ENCODE measurements at places on chromosomes 5 and 9. TPM values are rescaled to one million over a fixed set of nuclear protein-coding genes. Genes with fewer than 3 reads are reported as not detected.

DNA sequence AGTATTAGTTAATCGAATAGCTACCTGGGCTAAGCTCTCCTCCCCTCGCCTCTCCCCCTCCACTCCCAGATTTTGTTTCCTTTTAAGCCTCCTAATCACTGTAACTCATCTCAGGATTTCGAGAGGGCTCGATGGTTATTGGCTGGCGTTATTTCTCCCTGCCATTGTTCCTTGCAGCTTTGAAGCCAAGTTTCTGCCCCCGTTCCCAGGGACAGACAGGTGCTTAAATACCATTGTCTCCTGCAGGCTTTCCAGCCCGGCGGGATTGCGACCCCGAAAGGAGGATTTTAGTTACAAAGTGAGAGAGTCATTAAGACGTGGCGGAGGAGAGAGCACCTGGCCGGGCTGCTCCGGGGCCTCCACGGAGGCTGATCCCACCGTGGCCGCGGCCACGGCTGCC, 46.2 kb downstream of the ASS1 start:
- DNase-seq = no peak

- DNase-seq = no peak
These were observed 551.3 kb downstream of the PDE4D start for GRCh38 chr5:59342181-59342580.

CFAP157 gene
- 4.3 TPM for polyA plus RNA-seq

OR1Q1 gene
- not detected for polyA plus RNA-seq

DNA sequence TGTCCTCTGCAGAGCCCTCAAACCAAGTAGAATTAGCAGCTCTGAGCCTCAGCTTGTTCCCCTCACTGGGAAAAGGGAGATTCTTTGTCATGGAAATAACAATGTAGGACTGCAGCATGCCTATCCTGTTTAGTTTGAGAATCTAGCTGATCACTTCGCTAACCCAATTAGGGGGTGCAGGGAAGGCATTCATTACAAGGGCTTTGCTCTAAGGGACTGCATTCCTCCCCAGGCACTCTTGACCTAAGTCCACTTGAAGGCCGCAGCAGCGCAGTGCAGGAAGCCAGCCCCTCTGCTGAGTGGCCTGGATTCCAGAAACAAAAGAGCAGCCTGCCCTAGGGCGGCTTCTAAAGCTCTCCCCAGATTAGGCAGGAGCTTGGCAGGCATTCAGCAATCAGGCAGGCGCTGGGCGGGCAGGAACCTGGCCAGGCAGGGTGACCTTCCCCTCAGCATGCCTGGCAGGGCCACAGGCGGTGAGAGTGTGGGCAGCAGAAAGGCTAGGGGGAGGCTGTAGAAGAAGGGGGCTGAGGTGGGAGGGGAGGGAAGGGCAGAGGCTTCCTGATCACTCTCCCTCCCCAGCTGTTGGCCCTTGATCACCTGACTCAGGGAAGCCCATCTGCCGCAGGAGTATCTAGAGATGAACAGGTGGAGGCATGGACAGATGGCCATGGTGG, 24.8 kb downstream of the CCNJL start:
- peak; percentile 34 for DNase-seq

DNA sequence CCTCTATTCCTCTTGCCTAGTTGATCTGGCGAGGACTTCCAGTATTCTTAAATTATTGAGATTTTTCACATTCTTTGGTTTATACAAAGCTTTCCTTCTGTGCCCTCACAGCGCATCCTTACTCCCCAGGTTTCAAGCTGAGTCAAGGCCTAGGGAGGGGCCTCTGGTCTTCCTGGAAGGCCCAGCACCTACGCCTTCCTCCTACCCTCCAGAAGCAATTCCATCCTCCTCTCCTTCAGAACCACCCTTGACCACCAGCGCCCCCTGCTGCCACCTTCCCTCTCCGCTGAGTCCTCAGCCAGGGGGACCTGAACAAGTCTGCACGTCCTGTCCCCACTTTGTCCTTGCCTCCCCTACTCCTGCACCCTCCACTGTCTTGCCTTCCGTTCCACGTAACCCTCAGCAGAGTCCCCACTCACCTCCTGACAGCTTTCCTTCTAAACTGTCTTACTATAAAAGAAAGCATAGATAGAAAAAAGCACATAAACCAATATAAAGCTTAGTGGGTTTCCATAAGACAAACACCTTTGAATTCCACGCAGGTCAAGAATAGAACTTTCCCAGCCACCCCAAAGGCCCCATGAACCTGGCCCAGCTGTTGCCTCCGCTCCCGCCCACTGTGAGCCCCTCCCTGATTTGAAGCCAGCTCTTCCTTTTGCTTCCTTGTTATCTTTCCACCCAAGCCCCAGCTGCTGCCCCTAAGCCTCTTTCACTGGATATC, 63.0 kb upstream of the CTSL start:
- DNase-seq = no peak

Data from left kidney (tissue), 8 donors.